ENCODE measurements at places on chromosomes 2 and 18.

DNA sequence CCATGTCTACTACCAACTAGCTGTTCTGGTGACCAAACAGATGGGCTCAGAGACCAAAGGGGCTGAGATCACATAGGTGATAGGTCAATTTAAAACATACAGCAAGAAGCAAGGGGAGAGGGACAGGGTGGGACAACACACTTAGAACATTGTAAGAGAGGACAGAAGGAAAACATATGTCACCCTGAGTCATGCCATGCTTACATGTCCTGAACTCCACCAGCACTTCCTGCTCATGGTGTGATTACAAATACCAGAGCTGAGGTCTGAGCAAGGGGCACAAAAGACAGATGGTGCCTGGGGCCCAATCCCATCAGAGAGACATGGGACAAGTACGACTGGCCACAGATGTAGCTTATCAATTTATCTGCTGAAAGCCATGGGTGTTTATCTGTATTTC is 28.7 kb upstream of the GALNT14 start:
- no peaks in the 10 kb centered on the region for H3K27me3 ChIP-seq
- no peaks in the 10 kb centered on the region for H3K4me1 ChIP-seq
- no peak overlapping the region for H3K4me3 ChIP-seq

GRCh38 chr2:69639266-69639665 is 4.3 kb downstream of the AAK1 start:
- H3K27me3 ChIP-seq, result no peaks in the 10 kb centered on the region
- H3K36me3 ChIP-seq, result peaks cover 26% of the 10 kb centered on the region
- DNase-seq, result no peak
- peak overlapping the region; percentile 84 for H3K4me3 ChIP-seq

- H3K4me1 ChIP-seq, result no peaks in the 10 kb centered on the region
- H3K27ac ChIP-seq, result no peak overlapping the region
Observed at GRCh38 chr2:211225784-211226183, 669.4 kb downstream of the CPS1 start.

DNA sequence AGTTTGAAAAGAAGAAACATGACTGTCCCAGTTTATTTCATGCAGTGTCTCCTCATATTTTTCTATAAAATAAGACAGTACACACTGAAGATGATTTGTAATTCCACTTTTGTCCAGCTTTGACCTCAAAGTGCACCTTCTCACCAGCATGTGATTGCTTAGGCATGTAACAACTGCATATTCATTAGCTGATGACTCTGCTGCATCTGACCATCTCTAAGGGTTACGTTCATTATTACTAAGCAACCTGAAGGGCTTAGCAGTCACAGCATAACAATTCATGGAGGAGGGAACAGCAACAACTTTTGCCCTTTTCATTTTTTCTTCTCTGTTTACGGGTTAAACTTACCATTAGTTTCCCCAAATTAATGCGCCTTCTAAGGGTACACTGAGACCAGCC is 330.6 kb upstream of the PIK3C3 start:
- H3K4me1 ChIP-seq, result no peaks in the 10 kb centered on the region
- no peak for DNase-seq
- H3K4me3 ChIP-seq, result no peak overlapping the region
- no peak overlapping the region for H3K27ac ChIP-seq
- H3K27me3 ChIP-seq, result no peaks in the 10 kb centered on the region

DNA sequence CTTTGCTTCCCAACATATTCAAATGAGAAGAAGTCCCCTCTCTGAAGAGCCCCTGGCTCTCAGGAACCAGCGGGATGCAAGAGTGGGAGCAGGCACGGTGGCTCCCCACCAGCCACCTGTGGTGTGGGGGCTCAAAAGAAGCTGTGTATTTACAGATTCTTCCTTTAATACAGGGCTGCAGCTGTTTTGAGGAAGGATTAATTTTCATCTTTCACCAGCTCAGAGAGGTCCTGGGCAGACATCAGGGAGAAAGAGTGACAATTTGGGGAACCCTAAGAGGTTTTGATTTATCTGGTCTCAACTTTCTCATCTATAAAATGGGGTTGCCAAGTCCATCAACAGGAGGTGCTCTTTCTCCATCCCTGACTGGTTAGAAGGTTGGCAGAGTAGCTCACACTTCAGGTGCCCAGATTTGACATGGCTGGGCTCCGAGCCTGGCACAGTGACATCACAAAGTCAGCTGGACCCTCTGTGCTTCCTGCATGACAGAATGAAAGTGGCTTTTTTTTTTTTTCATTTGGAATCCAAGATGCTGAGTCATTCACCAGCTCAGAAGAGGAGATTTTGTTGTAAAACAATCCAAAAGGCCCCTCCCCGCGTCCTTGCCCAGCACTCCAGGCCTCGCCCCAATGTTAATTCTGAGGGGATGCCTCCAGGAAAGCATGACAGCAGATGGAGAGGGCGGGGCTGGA is 15.5 kb upstream of the SIX2 start:
- H3K36me3 ChIP-seq, result no peaks in the 10 kb centered on the region
- H3K4me3 ChIP-seq, result no peak overlapping the region
- H3K4me1 ChIP-seq, result no peaks in the 10 kb centered on the region
- DNase-seq, result no peak
- H3K27ac ChIP-seq, result no peak overlapping the region
- no peaks in the 10 kb centered on the region for H3K27me3 ChIP-seq

Measured in SK-N-SH (cell line).